T-helper 1 cell (primary cell): ENCODE measurements at places on chromosomes 4 and X.
A peak's percentile ranks its signal among the peaks of the same experiment; 100 is the strongest.

GRCh38 chr4:40238700-40239548 lies 42.1 kb downstream of the RHOH start:
- DNase-seq = peak; percentile 82

DNA sequence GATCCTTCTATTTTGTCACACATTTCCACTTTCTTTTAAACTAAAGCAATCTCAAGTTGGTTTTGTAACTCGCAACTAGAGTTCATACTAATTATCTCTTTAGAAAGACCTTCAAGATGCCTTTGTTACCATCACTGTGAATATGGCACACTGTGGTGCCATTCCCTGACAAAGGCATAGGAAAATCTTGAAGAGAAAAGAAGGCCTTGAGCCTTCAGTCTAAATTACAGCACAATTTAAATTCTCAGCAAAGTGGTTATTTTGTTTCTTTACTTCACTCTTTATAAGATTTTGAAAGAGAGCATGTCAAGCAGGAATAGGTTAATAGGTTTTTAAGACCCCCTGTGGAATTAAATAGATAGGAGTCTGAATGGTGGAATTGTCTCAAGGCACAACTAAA lies 89.0 kb upstream of the BANK1 start:
- no peak for DNase-seq

- DNase-seq = no peak
Measured at GRCh38 chrX:100979881-100980607, 10.5 kb downstream of the ARL13A start.

- no peak for DNase-seq
Measured at GRCh38 chr4:117793845-117794480, 240.3 kb upstream of the NDST3 start.

DNA sequence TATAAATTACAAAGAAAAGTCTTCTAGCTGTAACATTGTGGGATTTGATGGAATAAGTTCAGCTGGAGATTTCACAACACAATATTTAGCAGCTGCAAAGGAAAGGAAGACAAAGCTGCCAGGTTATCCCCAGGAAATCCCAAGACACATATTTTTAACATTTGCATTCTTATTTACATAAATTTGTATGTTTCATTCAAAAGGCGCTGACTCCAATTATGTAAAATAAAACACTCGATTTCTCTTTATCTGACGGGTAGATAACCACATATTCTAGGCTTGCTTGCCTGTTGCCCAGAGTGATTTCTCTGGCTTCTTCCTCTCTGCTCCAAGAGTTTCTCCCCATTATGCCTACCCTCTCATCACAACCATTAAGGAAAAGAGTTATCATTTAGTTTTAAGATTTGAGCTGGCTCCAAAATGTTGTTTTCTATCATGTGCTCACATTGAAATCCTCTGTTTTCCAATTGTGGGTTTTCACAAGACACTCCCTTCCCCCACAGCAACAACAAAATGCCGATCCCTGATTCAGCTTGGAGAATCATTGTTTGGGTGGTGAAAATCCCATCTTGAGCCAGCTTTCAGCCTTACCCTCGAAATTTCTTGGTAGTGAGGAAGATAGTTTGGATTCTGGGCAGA lies 128.2 kb upstream of the RASGEF1B start:
- no peak for DNase-seq

GRCh38 chr4:138290805-138291204 lies 48.7 kb upstream of the SLC7A11 start:
- DNase-seq = no peak

DNA sequence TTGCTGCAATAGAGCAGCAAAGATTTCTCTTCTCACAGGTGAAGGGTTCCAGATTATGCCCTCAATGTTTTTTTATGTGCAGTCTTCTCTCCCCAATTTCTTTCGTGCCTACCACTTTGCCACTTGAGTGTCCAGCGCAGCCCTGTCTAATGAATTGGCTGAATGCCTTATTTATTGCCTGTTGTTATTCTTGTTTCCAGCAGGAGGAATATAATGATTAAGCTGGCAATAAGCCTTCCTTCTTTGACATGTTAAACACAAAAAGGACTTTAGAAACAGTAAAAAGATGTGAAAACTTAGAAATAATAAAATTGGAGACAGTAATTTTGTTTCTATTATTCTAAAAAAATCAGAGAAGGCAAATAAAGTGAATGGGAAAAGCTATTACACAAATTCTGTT lies 34.6 kb upstream of the FRAS1 start:
- DNase-seq = no peak

GRCh38 chr4:81806485-81806884 lies 334.8 kb upstream of the RASGEF1B start:
- DNase-seq = no peak

DNA sequence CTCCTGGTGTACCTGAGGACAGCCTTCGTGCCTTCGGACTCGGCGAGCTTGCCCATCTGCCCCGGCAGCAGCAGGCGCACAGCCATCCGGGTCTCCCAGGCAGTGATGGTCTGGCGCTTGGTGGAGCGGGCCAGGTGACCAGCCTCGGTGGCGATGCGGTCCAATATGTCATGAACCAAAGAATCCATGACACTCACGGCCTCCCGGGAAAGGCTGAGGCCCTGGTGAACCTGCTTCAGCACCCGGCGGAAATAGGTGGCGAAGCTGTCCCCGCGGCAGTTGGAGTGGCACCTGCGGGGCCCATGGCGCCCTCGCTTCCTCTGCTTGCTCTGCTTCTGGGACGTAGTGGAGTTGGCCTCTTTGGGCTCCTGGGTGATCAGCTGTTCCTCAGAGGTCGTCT lies 350 bp downstream of the H2BW1 start:
- DNase-seq = no peak

GRCh38 chrX:43380704-43381103 lies 275.4 kb upstream of the MAOA start:
- no peak for DNase-seq

DNA sequence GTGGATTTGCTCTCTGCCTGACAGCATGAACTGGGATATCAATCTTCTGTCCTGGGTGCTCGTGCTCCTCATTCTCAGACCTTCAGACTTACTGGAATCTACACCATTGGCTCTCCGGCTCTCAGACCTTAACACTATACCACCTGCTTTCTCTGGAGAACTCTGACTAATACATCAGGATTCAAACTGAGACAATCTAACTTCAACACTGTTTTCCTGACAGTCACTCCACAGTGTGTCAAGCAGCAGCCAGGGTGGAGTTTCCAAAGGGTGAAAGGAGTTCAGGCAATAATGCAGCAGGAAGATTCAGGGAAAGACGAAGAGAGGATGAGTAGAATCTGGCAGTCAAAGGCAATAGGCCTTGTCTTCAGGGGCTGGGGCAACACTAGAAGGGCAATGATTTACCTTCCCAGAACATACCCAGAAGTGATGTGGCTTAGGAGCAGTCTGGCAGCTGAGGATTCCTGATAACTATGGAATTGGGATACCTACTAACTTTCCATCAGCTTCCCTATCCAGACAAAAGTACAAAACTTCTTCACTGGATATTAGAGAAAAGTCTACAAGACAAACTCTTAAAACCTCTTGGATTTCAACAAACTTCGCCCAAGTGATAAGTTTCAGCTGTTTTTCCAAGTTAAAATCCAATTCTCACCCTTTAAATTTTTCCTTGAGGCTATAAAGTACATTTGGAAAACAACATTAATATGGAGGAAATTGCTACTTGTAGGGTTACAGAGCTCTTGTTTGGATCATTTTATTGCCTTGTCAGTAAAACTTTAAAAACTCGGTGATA lies 58.4 kb upstream of the SLIT2 start:
- DNase-seq = no peak

- peak; percentile 62 for DNase-seq
Measured at GRCh38 chr4:38856524-38857337, at the start of gene TLR6. Gene TLR6 (minus strand): TSS chr4:38856817. CDS start chr4:38829473, 27,344 bp downstream.

- DNase-seq = no peak
Measured at GRCh38 chrX:15915959-15916703, 61.5 kb upstream of the AP1S2 start.

DNA sequence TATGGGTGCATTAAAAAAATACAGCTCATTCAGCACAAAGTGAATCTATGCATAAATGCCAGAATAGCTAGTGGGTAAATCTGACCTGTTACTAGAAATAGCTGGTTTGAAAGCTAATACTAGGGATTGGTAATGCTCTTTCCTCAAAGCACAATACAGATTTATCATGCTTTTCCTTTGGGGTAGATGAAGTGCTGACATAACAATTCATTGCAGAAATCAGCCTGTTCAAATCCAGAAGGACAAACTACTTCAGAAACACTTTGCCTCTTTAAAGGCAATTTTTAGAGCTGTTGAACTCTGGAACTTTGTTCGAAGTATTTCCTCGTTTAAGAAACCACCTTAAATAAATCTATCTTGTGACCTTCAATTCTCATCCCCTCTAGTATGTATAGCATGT lies 957.9 kb downstream of the ARAP2 start:
- DNase-seq = no peak

- no peak for DNase-seq
Measured at GRCh38 chrX:10021461-10022272, 54.5 kb downstream of the CLDN34 start.

DNA sequence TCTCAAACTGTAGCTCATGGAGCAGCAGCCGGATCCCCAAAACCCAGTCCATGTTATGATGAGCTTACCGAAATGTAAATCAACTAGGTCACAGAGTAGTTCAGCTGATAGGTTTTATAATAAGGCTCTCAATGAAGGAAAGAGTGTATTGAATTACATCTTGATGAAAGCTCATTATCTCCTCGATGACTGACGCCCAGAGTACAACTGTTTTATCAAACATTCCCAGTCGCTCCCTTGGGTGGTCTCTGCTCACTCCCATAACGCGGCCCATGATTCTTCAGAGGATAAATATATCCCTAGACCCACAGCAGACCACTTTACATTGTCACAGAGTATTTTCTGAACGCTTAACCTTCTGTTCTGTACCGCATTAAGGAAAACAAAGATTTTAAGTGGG lies 452.3 kb upstream of the GALNT7 start:
- DNase-seq = no peak

GRCh38 chr4:36824682-36825081 lies 419.9 kb upstream of the NWD2 start:
- DNase-seq = no peak

- DNase-seq = no peak
Measured at GRCh38 chr4:158008551-158009218, 164.1 kb downstream of the GASK1B start.

DNA sequence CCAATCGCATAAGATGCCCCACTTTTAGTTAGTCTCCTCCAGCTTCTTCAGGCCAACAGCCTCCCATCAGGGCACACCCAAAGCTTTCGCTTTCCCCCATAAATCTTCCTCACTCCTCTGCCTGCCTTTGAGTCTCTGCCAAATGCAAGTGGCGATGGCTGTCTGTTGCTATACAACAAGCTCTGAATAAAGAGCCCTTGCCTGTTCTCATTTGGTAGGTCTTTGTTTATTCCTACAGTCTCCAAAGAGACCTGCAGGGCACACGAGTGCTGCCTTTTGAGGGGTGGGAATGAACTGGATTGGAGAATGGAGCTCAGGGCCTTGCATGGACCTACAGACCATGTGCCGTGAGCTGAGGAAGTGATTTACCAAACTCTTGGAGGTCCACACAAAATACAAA lies 52.2 kb upstream of the SOD3 start:
- no peak for DNase-seq

DNA sequence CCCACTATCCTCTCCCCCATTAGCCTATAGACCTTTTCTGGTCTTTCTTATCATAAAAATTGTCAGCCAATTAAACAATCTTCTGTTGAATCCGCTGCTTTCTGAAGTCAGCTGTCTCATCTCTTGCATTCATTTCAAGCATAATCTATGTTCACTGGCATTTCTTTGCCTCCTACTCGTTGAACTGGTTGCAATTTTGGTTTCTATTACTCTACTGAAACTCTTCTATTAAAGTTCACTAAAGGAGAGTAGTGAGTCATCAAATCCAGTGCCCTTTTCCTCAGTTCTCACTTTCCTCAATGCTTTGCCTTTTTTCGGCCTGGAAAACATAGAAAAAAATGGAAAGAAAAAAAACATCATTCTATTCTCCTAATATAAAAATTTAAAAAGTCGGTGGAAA lies 23.9 kb upstream of the CXCL13 start:
- DNase-seq = no peak

GRCh38 chr4:184644553-184645307 lies 4.5 kb downstream of the CASP3 start:
- no peak for DNase-seq

- DNase-seq = no peak
Measured at GRCh38 chr4:138202686-138203085, 39.5 kb downstream of the SLC7A11 start.

GRCh38 chr4:101065935-101066485 lies 281.3 kb downstream of the PPP3CA start:
- no peak for DNase-seq

- no peak for DNase-seq
Measured at GRCh38 chr4:15451181-15451865, 18.4 kb upstream of the CC2D2A start.

DNA sequence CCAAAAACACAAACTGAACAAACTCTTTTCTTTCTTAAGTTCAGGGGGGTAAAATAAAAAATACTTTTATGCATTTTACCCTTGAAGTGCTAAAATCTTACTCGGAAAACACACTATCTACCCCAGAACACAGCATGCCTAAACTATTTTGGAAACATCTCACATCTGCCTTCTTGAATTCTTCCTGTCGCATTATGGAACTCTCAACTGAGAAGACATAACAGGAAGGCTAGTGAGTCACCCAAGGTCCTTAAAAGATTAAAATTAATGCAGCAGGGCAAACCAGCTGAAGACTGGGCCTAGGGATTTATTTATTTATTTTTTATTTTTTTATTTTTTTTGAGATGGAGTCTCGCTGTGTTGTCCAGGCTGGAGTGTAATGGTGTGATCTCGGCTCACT lies 208.2 kb downstream of the APBB2 start:
- no peak for DNase-seq

DNA sequence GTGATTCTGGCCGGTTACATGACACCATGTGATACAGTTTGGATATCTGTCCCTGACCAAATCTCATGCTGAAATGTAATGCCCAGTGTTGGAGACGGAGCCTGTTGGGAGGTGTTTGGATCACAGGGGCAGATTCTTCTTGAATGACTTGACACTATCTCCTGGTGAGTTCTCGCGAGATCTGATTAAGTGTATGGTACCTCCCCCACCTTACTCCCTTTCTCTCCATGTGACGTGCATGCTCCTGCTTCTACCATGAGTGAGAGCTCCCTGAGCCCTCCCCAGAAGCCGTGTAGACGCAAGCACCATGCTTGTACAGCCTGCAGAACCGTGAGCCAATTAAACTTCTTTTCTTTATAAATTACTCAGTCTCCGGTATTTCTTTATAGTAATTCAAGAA lies 23.6 kb downstream of the CPE start:
- DNase-seq = no peak

- no peak for DNase-seq
Measured at GRCh38 chr4:36242629-36243354, 1.5 kb downstream of the ARAP2 start.

DNA sequence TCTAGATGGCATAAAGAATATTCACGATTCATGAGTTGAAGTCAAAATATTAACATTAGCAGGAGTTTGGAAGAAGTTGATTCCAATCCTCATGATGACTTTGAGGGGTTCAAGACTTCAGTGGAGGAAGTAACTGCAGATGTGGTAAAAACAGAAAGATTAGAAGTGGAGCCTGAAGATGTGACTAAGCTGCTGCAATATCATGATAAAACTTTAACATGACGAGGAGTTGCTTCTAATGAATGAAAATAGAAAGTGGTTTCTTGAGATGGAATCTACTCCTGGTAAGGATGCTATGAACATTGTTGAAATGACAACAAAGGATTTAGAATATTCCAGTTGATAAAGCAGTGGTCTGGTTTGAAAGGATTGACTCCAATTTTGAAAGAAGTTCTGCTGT lies 70.1 kb upstream of the TMLHE start:
- DNase-seq = no peak

- no peak for DNase-seq
Measured at GRCh38 chr4:45661893-45662292, 462.0 kb downstream of the GABRG1 start.
